ENCODE measurements at places on chromosomes 2 and 18. TPM values are rescaled to one million over a fixed set of nuclear protein-coding genes. Genes with fewer than 3 reads are reported as not detected.

GRCh38 chr2:62475172-62476011, 30.6 kb downstream of the TMEM17 start:
- DNase-seq: peak; percentile 43

- no peak for DNase-seq
Measured at GRCh38 chr2:238793801-238794449, 54.0 kb upstream of the TWIST2 start.

DNA sequence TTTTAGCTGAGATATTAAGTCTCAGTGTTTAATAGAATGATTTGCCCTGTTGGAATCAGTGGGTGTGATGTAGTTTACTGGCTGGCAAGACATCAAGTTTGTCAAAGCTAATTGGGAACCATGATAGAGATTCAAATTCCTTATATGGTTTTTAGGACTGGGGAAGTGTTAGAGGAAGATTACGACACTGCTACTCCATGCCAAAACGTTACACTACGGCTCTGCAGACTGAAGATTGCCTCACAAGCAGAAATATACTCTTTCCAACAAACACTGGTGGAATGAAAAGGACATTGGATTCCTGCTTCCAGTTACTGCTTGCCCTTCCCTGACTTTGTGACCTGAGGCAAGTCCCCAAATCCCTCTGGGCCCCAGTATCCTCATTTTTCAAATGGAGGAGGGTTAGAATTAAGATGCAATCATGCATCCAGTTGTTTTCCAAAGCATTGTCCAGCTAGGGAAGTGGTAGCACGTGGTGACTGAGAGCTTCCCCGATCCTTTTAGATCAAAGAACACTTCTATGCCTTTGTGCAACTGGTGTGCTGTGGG, 147.6 kb downstream of the CDC42EP3 start:
- DNase-seq: peak; percentile 9

- DNase-seq: no peak
Measured at GRCh38 chr2:1685078-1685956, 59.0 kb downstream of the PXDN start.

- no peak for DNase-seq
Measured at GRCh38 chr2:70712916-70713315, 55.1 kb downstream of the ADD2 start.

DNA sequence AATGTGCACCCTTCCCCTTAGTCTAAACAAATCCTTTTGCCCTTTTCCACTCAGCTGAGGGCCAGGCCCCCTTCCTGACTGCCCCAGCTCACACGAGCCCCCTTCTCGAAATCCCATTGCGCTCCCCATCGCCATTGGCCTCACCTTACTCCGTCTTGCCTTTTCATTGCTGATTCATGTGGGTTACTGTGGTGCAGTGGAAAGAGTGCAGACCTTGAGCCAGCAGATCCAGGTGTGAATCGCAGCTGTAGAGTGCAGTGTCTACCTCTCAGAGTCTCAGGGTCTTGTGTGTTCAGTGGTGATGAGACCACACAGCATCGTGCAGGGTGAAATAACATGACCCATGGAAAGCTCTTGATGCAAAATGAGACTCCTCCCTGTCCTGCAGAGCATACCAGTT, 132.4 kb upstream of the APCDD1 start:
- DNase-seq: no peak

The NTSR2 gene
- total RNA-seq: not detected

The GYPC gene
- 4.1 TPM for total RNA-seq

The EN1 gene
- 0.27 TPM for total RNA-seq

Data from M059J (cell line).